CD14-positive monocyte (primary cell): ENCODE measurements at places on chromosomes 4 and X. TPM values are rescaled to one million over a fixed set of nuclear protein-coding genes. Genes with fewer than 3 reads are reported as not detected.

GAGE12E gene
- not detected for polyA plus RNA-seq

NDST3 gene
- not detected for polyA plus RNA-seq

SPANXN3 gene
- not detected for polyA plus RNA-seq

BEND2 gene
- polyA plus RNA-seq: 0.04 TPM

TEX13D gene
- not detected in 2 replicates for polyA plus RNA-seq

SMR3B gene
- not detected for polyA plus RNA-seq

HTN3 gene
- not detected for polyA plus RNA-seq

CXCL8 gene
- polyA plus RNA-seq: 275 TPM

ATP11C gene
- 1.6 TPM for polyA plus RNA-seq

IRAK1 gene
- 49.5 TPM for polyA plus RNA-seq

SLC25A14 gene
- 7.5 TPM for polyA plus RNA-seq

CPEB2 gene
- polyA plus RNA-seq: 1.7 TPM

RAB40A gene
- polyA plus RNA-seq: not detected in 2 replicates

TMEM192 gene
- 15.5 TPM for polyA plus RNA-seq

MMAA gene
- polyA plus RNA-seq: 1.6 and 2.1 TPM in 2 replicates

LRP2BP gene
- 0.09 TPM for polyA plus RNA-seq

CENPVL3 gene
- not detected for polyA plus RNA-seq
